ENCODE measurements at places on chromosomes 7 and 10. TPM values are rescaled to one million over a fixed set of nuclear protein-coding genes. Genes with fewer than 3 reads are reported as not detected.

NUTM2D gene
- 0.56 TPM for total RNA-seq

CLCN1 gene
- total RNA-seq: 0.13 TPM

PNLIP gene
- not detected for total RNA-seq

SLC16A9 gene
- 0.91 TPM for total RNA-seq

SEMA4G gene
- total RNA-seq: 6.1 TPM

GRM3 gene
- total RNA-seq: not detected

TSPAN13 gene
- total RNA-seq: 33.0 TPM

PRR15 gene
- total RNA-seq: 4.5 TPM

PAX4 gene
- not detected for total RNA-seq

LBX1 gene
- total RNA-seq: not detected

C7orf33 gene
- not detected for total RNA-seq

LDB3 gene
- total RNA-seq: not detected

NKX1-2 gene
- not detected for total RNA-seq
